Daoy (cell line): ENCODE measurements at places on chromosomes 5 and 9. TPM values are rescaled to one million over a fixed set of nuclear protein-coding genes. Genes with fewer than 3 reads are reported as not detected.

DNA sequence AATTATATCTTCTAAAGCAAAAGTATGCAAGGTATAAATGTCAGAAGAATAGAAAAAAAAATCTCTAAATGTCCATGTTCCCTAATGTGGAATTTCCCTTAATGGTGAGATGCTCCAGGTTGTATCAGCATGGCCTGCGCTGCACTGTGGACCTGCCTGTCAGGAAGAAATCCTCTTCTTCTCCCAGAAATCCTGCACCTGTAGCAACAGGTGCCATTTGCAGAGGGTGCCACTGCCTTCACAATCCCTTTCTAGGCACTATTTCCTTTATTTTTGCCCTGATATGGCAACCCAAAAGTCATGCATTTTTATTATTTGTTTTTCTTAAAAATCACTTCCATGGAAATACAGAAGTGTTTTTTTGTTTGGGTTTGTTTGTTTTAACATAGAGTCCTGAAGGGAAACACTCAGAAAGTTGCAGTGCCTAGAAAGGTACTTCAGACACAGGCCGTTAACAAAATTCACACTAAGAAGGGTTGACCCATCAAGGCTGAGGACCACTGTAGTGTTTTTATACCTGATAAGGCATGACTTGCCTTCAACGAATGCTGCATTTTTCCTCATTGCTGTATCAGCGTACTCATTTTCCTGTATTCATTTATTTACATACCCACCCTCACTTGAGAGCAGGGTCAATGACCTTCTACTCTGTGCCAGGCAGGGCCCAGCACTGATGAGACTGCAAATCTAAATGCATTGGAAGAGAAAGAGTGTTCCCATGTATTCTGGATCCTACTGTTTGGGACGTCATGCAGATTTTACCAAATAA is 177.8 kb downstream of the SNX18 start:
- no peak for DNase-seq

DIRAS2 gene
- 0.27 and 0.57 TPM in 2 replicates for total RNA-seq

BAG1 gene
- total RNA-seq, result 85.7 and 139 TPM in 2 replicates

DNA sequence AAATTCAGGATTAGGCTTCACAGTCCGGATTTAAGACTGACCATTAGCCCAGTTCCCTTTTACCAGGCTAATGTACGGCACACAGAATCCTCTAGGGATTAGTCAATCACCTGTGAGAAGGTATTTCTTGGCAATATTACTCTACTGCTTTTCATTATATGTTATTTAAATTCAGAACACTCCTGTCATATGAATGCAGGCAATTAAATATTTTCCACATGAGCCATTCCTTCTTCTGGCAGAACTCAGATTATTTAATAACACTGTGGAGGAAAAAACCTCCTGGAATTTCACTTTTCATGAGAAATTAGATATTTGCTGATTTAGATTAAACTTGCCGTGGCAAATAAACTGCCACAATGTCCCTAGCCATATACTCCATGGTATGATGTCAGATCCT is 1357.5 kb upstream of the C9orf72 start:
- DNase-seq, result no peak

STPG3 gene
- total RNA-seq, result not detected in 2 replicates

GRCh38 chr9:89878687-89879086 is 273.9 kb downstream of the GADD45G start:
- peak; percentile 30 for DNase-seq

DNA sequence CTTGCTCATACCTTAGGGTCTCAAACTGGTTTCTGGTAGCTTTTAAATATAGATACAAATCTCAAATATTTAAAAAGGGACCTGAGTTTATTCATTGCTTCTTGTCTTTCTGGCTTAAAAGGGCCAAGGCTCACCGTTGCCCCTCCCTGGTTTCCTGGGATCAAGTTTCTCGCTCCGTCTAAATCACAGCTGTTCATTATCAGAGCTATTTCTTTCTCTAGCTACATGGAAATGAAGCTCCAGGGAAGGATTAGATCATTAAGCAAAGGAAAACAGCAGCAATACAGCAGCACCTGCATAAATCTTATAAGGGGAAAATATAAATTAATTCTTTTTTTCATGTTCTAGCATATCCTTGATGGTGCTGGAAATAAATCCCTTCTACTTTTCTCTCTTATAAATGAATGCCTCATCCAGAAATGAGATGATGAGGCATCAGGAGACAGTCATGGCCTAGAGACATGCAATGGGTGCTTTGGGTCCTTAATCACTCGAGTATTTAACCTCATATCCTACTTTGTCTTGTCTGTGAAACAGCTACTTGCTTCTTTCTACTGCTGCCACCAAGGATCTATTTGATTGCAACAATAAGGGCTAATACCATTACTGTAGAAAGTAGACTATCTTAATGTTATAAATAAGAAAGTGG is 320.1 kb downstream of the TRPM3 start:
- no peak for DNase-seq

DNA sequence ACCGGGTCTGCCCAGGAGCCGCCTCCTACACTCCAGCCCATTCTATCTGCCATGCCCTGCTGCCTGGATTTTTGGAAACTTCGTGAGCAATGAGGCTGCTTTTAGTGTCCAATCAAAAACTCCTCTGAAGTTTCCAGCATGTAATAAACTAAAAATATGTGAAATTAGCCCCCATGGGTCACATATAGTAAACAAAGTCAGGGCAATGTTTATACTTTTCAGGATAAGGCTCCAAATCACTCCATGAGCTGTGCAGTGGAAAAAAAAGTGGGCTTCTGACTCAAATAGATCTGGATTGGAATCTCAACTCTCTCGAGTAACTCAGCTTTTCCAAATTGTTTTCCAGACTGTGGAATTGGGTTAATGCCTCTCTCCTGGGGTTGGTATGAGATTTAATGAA is 68.2 kb downstream of the PIK3R1 start:
- no peak for DNase-seq

- no peak for DNase-seq
These were observed 192.7 kb downstream of the FANCC start for GRCh38 chr9:95124582-95125367.

NXNL2 gene
- total RNA-seq, result 0.89 and 1.4 TPM in 2 replicates

DNA sequence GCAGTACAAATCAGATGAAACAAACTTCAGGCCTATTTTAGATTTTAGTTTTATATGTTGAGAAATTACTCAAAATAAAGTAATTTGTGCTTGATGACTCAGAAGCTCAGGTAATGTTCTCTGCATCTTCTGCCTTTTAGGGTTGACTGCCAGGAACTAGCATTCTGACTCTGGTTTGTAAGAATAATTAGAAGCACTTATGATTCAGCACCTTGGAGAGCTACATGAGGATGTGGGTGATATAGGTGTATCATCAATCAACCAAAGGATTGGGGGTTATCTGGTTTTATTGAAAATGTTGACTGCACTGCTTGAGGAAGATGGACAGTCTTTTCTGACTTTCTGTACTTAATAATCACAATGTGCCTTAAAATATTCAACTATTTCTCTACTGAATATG is 118.7 kb upstream of the SGCD start:
- peak; percentile 13 for DNase-seq

CANX gene
- total RNA-seq, result 570 and 576 TPM in 2 replicates

MELK gene
- total RNA-seq, result 102 and 126 TPM in 2 replicates

DNA sequence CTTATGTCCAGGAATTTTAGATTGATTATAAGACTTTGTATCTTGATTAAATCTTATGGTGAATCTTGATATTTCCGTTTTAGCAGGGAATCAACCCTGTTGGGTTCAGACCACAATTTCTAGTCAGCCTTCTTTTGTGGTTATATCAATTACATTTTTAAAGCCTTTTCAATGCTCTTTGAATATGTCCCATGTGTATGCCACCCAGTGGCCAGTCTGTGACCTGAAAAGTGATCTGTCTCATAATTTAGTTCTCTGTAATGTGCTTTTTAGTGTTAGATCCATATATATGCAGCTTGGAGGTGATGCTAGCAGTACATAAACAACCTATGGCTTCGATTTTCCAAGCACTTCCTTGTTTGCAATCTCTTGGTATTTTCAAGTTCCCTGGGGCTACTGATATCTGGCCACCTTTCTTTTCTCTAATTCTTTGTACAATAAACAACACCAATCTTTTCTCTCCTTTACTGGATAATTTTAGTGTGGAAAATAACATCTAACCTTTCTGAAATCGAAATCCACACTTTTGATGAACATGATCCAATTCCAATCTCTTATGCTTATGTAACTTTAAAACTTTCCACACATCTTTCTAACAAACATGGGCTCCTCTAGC is 28.8 kb downstream of the PDE8B start:
- DNase-seq, result no peak

DNA sequence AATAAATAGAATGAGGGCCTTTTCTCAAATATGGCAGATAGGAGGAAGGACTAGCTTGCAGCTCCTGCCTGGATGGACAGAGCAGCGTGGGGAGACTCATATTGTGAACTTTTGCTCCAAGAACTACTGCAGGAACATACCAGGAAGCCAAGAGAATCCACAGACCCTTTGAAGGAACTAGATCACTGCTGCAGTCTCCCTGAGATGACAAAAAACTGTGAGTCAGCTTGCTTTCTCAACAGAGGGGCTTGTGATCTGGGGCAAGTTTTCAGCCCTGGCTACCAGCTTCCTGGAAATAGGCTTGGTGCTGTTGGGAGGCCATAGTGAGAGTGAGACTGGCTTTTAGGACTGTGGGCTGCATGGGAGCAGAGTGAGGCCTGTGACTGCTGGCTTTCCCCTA is 170.6 kb upstream of the TRIM32 start:
- no peak for DNase-seq

- no peak for DNase-seq
These were observed 10.7 kb upstream of the IL17B start for GRCh38 chr5:149389552-149390495.

- DNase-seq, result no peak
These were observed 285.3 kb downstream of the ENC1 start for GRCh38 chr5:74355041-74355824.

GRCh38 chr5:154312576-154312975 is 122.0 kb downstream of the GALNT10 start:
- peak; percentile 14 for DNase-seq

DNA sequence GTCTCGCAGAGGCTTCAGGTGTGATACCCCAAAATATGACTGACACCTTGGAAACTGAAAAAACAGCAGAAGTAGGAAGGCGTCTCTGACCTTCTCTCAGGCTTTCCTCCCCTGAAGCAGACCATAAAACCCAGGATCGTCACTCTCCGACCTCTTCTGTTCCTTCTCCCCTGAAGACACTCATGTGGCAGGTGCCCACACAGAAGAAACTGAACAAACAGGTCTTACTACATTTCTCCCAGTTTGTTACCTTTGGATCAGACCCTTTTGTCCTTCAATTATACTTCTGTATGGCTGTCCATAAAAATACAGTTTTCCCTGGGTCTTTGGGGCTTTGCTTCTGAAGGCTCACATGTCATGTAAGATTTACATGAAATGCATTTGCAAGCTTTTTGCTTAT is 10.3 kb upstream of the PRUNE2 start:
- no peak for DNase-seq

DNA sequence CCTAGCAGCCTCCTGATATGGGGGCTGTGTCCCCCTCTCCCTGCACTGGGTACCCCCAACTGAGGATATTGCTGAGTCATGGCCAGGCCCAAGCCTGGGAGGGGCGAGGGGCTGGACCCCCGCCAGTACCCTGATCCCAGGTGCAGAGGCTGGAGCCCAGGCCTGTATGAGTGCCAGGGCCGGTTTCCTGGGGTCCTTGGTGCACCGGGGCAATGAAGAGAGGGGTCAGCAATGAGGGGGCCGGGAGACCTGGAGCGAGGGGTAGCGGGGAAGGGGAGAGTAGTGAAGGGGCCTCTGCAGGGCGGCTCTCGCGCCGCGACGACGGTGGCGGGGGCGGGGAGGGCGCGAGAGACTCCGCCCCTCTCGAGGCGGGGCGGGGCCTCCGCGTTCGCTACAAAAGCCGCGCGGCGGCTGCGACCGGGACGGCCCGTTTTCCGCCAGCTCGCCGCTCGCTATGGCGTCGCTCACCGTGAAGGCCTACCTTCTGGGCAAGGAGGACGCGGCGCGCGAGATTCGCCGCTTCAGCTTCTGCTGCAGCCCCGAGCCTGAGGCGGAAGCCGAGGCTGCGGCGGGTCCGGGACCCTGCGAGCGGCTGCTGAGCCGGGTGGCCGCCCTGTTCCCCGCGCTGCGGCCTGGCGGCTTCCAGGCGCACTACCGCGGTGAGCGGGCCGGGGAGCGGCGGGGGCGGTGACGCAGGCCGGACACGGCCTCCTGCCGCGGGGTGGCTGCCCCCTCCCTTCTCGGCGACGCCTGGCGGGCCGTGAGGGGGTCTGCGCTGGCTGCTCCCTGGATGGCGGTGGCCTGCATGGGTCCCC is at the start of gene SQSTM1:
Gene SQSTM1, plus strand, starts transcription at position 423 of the 815 bp plus-strand sequence. Its CDS starts 32 bp downstream, at position 455.
- peak; percentile 88 for DNase-seq
